ENCODE measurements at places on chromosomes 5 and 9. TPM values are rescaled to one million over a fixed set of nuclear protein-coding genes. Genes with fewer than 3 reads are reported as not detected.

The PCDHA9 gene
- total RNA-seq, result not detected

The FAM193B gene
- total RNA-seq, result 28.4 TPM

The SLC46A2 gene
- not detected for total RNA-seq

The CLIC3 gene
- total RNA-seq, result 2.4 TPM

The NIPSNAP3A gene
- 10.7 TPM for total RNA-seq

The OBP2B gene
- total RNA-seq, result not detected

The FOXI1 gene
- total RNA-seq, result not detected

The TNFSF15 gene
- total RNA-seq, result 0.36 TPM

The GPR150 gene
- total RNA-seq, result 0.08 TPM

The DMRT3 gene
- not detected for total RNA-seq

All from A549 treated with DMSO at 1 μM for 4 hours (cell line).